ENCODE measurements at places on chromosomes 5 and 9.

DNA sequence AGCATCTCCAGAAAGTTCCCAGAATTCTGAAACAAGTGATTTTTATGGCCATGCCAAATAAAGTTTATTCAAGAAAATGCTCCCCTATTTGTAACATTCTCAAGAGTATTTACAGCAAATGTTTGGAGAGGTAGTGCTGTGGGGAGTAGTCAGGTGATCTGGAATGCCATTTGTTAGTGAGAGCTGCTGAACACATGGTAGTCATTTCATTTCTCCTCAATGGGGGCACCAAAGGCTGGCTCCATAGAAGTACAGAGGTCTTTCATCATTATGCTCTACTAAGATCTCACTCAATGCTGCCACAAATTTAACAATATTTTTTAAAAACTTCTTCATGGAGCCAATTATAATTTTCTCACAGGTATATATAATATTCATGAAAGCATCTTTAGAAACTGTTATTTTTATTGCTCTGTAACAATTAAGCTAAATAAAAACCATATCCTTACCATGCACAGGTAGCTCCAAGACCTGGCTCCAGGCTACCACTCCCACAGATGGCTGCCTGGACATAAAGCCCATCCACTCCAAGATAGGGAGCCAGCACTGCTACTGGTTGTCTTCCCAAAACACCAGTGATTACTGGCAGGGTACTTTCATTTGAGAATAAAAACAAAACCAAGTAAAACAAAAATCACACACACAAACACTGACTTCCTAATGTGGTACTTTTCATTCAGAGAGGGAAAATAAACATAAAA lies 200.8 kb downstream of the PLK2 start:
- no peak for DNase-seq

GRCh38 chr9:77856615-77857014 lies 175.0 kb downstream of the GNAQ start:
- DNase-seq: no peak

- DNase-seq: no peak
Measured at GRCh38 chr5:167984951-167985350, 306.5 kb upstream of the WWC1 start.

DNA sequence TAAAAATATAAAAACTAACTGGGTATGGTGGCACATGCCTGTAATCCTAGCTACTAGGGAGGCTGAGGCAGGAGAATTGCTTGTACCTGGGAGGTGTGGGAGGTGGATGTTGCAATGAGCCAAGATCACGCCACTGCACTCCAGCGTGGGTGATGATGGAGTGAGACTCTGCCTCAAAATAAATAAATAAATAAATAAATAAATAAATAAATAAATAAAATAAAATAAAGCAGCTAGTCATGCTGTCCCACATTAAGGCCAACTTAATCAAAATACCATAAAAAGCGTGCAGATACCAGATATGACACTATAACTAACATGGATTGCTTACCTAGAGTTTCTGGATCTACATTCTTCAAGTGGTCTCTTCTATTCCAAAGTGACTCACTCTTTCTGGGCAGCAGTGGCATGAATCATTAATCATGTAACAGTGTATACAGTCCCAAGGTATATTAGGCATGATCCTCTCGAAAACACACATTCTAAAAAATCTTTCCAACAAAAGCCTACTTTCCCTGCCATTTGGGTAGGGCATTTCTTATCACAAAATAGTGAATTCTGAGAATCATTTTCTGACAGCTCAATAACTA lies 187.1 kb downstream of the ELAVL2 start:
- no peak for DNase-seq

GRCh38 chr5:1975898-1976765 lies 93.4 kb upstream of the IRX4 start:
- DNase-seq: no peak

DNA sequence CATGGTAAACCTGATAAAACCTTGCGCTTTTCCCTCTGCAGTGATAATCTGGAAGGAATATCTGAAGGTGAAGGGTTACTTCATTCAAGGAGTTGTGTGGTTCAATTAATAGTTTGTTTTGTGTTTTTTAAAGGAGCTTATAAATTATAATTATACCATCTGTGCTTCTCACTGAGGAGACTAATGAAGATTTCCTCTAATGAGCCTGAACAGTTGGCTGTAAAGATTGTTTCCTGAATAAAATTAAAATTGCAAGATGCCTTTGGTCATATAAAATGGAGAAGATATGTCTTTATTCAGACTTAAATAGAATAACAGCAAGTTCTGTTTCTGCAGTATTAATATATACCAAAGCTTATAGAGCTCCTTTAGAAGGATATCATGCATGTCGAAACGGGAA lies 59.9 kb downstream of the GAPVD1 start:
- no peak for DNase-seq

Data from BE2C (cell line).